ENCODE measurements at places on chromosomes 5 and 9.

DNA sequence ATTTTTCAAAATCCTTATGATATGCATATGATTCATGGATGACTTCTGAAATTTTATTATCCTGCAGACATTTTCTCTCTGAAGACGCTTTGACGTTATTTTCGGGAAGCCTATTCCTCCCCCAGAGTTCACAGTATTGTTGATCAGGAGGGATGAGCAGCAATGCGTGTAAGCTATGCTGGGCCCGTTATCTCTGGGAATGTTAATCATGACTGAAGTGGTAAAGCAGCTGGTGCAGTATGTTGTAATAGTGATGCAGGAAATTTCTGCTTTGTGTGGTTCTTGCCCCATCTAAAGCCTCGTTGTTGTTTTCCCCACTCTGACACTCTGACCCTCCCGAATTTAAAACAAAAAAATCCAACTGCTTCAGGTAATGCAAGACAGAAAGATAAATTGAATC lies 1797.8 kb upstream of the WWC1 start:
- DNase-seq: no peak

- DNase-seq: no peak
Observed at GRCh38 chr5:125115195-125115525, 368.7 kb upstream of the ZNF608 start.

GRCh38 chr9:26954050-26954508 lies 2.1 kb upstream of the IFT74 start:
- no peak for DNase-seq

GRCh38 chr9:35981699-35982098 lies 23.7 kb upstream of the OR2S2 start:
- DNase-seq: no peak

GRCh38 chr9:108588246-108588645 lies 267.5 kb downstream of the ACTL7B start:
- no peak for DNase-seq

GRCh38 chr9:105441616-105442160 lies 6.1 kb upstream of the FSD1L start:
- DNase-seq: no peak

GRCh38 chr5:157502143-157502647 lies 42.2 kb downstream of the NIPAL4 start:
- DNase-seq: no peak

DNA sequence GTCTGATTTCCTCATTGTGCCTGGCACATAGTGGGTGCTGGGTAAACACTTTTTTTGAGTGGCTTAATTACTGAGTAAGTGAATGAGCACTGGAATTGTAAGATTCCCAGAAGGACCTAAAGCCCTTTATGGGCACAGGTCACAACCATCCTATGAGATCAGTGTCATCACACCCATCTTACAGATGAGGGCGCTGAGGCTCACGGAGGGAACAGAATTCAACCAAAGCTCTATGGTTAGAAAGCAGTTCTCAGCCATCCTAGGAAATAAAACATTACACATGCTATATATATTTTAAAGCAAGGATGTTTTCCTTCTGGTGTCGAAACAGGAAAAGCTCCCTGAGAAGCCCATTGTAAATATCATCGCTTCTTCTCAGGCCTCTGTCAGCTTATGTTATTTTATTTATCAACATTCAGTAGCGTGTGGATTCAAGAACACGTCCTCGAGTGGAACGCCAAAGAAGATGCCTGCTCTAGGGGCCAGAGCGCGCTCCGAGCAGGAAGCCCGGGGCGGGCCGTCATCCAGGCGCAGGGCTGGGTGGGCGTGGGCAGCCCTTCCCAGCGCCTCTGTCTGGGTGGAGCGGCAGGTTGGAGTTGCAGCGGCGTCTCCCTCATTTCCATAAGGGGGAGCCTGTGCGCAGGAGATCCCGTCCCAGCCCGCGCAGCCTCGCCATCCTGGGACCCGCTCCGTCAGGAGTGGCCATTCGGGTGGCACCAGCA lies 155.8 kb upstream of the SMIM23 start:
- no peak for DNase-seq

GRCh38 chr5:177557041-177557647 lies 2.8 kb upstream of the FAM193B start:
- no peak for DNase-seq

DNA sequence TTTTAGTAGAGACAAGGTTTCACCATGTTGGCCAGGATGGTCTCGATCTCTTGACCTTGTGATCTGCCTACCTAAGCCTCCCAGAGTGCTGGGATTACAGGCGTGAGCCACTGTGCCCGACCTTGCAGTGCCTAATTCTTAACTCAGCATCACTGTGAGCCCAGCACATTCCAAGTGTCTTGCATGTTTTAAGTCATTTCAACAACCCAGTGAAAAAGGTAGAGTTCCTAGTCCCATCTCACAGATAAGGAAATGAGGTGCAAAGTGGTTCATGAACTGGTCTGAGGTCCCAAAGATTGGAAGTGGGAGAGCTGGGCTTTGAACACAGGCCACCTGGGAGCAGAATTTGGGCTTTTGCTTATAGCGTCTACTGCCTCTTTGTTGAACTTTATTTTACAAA lies 68.0 kb downstream of the ZNF366 start:
- no peak for DNase-seq

DNA sequence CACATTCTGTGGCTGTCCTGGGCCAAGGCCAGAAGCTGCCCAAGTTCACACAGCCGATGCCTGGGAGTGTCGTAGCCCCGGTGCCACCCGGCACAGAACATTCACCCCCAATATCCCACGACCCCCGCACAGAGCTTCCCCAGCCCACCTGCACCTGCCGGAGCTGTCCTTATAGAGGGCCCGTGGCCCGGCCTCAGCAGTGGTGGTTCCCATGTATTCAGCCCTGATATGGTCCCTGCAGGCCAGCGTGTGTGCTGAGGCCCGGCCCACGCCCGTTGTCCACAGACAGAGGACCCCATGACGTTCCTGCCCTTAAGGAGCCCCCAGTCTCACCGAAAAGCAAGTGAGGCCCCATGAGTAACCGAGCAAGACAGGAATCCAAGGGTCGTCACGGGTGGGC lies 5.3 kb upstream of the GFI1B start:
- no peak for DNase-seq

DNA sequence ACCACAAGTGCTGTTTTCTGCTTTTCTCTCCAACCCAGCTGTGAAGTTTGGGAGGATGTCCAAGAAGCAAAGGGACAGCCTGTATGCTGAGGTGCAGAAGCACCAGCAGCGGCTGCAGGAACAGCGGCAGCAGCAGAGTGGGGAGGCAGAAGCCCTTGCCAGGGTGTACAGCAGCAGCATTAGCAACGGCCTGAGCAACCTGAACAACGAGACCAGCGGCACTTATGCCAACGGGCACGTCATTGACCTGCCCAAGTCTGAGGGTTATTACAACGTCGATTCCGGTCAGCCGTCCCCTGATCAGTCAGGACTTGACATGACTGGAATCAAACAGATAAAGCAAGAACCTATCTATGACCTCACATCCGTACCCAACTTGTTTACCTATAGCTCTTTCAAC lies 145.2 kb downstream of the RORB start:
- DNase-seq: no peak

DNA sequence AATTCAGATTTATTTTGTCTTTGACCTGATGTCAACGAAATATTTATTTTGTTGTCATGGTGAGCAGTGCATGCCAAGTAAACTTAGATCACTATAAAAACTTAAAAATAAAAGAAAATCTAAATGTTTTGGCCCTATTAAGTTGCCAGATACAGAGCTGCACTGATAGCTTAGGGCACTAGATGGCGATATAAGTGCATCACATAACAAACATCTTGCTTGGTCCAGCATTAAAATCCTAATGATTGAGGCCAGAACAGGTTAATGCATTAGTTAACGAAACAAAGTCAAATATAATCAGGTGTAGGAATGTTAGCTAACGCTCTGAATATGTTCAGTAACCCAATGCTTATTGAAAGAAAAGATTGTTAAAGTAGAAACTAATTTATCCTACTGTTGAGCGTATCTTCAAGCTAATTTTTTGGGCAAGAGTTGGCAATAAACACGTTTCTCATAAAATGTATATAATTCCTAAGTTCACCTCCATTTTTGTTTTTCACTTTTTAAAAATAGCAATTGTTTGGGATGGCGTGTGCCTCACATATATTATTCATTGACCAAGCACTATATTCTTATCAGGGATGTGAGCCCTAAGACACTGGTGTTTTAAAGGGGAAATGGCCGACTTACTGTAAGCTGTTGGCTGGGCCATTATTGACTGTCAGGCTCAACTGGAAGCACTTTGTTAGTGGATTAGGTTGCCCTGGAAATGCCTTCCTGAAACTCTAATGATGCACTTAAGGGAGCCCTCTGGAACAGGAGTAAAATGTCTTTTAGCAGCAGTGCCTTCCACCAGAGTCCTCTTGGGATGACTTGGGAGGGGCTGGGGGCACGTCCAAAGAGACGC lies 33.3 kb downstream of the KCTD16 start:
- no peak for DNase-seq

DNA sequence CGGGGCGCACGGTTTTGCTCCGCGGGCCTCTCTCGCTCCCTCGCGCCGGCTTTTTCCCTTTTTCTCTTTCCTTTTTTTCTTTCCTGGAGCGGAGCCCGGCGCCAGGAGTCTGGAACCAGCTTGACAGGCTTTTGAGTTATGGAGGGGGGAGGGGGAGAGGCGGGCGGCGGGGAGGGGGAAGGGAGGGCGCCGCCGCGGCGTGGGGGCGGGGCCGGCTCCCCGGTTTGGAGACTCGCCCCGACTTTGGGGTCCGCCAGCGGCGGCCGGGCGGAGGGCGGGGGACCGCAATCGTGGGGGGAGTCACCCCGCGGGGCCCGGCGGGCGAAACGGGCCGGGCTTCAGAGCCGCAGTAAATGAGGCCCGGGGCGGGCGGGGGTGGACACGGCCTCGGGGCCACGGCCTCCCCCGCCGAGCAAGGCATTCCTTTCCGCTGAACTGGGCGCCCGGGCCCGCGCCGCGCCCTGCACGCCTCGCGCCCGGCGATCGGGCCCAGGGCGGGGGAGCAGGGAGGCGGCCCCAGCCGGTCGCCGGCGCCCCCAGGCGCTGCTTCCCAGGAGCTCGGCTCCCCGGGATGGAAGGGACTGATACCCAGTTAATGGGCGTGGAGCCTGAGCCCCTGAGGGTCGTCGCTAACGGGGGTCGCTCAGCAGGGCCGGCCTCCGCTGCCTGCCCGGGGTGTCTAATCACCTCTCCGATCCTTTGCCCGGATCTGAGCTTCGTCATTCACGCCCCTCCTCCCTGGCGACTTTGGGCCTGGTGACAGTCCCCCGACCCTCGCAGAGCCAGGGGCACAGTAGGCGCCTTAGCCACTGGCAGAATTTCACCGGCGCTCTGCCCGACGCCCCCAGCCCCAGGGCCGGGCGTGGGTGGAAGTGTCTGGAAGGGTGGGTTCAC lies 138.1 kb downstream of the C9orf50 start:
- no peak for DNase-seq

- DNase-seq: no peak
Observed at GRCh38 chr5:82307451-82307850, 29.3 kb upstream of the RPS23 start.

DNA sequence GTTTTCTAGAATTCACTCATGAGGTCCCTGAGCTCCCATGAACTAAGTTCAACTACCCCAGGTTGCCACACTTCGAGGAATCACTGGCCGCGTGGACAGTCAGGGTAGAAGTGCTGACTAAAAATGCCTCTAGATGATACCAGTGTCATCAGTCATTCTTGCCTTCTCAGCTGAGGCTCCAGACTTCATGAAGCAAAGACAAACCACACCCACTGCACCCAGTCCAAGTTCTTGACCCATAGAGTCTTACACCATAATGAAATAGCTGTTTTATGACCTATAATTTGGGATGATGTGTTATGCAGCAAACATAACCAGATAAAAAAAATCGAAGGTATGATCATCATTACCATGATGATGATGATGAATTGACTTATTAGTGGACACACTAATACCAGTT lies 632.9 kb upstream of the TLE4 start:
- DNase-seq: no peak

GRCh38 chr5:141613344-141613743 lies 5.5 kb downstream of the DIAPH1 start:
- no peak for DNase-seq

DNA sequence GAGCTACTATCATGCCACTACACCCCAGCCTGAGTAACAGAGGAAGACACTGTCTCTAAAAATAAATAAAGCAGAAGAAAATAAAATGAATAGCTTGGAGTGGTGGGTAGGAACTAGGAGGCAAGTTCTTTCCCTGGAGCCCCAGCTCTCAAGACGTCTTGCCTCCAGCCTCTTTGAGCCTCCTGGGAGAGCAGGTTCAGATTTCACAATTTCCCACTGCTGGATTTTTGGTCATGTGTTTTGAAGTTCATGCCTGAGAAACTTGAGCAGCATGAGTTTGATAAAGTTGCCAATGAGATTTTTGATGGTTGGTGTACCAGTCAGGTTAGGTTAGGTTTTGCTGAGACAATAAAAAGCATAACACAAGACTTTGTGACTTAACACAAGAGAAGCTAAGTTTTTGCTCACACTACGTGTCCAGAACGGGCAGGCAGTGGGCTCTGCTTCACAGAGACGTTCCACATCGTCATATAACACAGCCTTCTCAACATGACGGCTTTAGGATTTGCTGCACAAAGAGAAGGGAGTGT lies 4.1 kb upstream of the CCDC69 start:
- no peak for DNase-seq

DNA sequence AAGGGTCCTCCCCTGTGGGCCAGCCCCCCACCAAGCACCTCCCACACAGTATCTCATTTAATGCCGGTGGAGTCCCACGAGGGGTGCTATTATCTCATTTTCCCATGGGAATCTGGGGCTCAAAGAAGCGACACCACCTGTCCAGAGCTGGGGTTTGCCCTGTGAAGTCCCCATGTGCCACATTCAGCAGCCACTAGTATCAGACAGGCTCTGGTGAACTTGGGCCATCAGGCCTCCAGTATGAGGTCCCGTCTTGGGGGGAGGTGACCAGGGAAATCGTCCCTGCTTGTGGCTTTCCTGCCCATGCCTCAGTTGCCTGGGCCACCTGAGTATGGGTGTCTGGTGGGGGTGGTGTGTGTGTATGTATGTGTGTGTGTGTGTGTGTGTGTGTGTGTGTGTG lies 222.7 kb downstream of the PBX3 start:
- no peak for DNase-seq

DNA sequence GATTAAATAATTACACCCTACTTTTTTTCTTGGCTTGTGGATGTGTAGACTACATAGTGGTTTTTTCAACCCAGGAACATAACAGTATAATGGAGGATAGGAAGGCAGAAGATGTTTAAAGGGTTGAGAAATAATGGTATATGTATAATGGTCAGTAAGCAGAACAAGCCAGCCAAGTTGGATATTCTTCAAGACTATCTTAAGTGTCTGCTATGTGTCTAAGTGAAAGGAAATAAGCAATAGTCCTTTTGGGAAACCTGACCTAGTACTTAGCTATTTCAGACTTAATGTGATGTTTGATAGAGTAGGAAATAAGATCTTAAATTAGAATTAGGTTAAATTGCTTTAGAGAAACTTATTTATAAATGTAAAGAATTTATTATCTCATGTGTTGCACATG lies 85.7 kb downstream of the PTPDC1 start:
- DNase-seq: no peak

DNA sequence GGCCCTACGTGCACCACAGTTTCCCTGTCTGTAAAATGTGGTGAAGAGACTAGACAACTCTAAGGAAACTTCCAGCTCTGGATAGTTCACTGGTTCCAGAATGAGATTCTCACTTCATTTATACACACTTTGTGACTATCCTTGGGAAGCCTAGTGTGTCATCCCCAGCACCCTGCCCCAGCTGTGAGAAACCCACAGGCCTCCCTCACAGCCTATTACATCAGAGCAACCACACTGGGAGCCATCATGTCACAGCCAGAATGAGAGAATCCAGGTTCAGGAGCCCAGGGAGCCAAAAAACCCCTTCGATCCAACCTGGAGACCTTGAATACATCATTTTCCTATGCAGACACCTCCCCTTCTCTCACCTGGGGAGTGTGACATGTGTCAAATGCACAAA lies 21.0 kb upstream of the HAND1 start:
- DNase-seq: no peak

GRCh38 chr5:7250611-7251010 lies 145.3 kb upstream of the ADCY2 start:
- DNase-seq: no peak

Measured in stimulated activated CD4-positive, alpha-beta T cell treated with anti-CD3 and anti-CD28 coated beads, Interleukin-1b, Interleukin-23, amount 100 ng/mL, for 24 hours (primary cell).